Mammary epithelial cell (primary cell): ENCODE measurements at places on chromosomes 2 and 18. TPM values are rescaled to one million over a fixed set of nuclear protein-coding genes. Genes with fewer than 3 reads are reported as not detected.

The MTA3 gene
- 35.7 and 40.4 TPM in 2 replicates for total RNA-seq

The ABHD1 gene
- not detected in 2 replicates for total RNA-seq

The RBKS gene
- 3.8 TPM for total RNA-seq

The ITGA4 gene
- 12.8 and 24.9 TPM in 2 replicates for total RNA-seq

The STAM2 gene
- total RNA-seq = 27.3 TPM

The NT5DC4 gene
- 1.2 TPM for total RNA-seq

The SERPINB12 gene
- not detected for total RNA-seq

The GALNT5 gene
- total RNA-seq = 17.1 and 33.7 TPM in 2 replicates

The COL4A3 gene
- not detected for total RNA-seq

The TMEM178A gene
- total RNA-seq = 0.19 and 0.61 TPM in 2 replicates

The REG3A gene
- not detected for total RNA-seq

The NPHP1 gene
- 6.6 and 7.8 TPM in 2 replicates for total RNA-seq

The CCL20 gene
- total RNA-seq = 0.33 TPM

The COL5A2 gene
- 7.8 and 9.6 TPM in 2 replicates for total RNA-seq

The CLEC4F gene
- total RNA-seq = not detected in 2 replicates

The USP40 gene
- total RNA-seq = 36.0 TPM

The FZD7 gene
- 15.1 and 21.6 TPM in 2 replicates for total RNA-seq

The DSG2 gene
- 150 TPM for total RNA-seq

The SERPINB4 gene
- total RNA-seq = 1.5 TPM

The PCARE gene
- under 0.01 TPM for total RNA-seq

The SP5 gene
- not detected for total RNA-seq

The DNER gene
- 0.13 and 0.42 TPM in 2 replicates for total RNA-seq

The OR6B2 gene
- total RNA-seq = not detected

The GRP gene
- total RNA-seq = not detected

The ATP6V1C2 gene
- total RNA-seq = not detected in 2 replicates

The MAL gene
- total RNA-seq = not detected

The CAPN14 gene
- 0.17 TPM for total RNA-seq

The CASP8 gene
- total RNA-seq = 17.7 TPM

The MREG gene
- total RNA-seq = 20.7 TPM

The SLC66A3 gene
- total RNA-seq = 23.3 TPM

The GPR55 gene
- not detected in 2 replicates for total RNA-seq

The IL36G gene
- 0.27 and 1.9 TPM in 2 replicates for total RNA-seq

The ATOH8 gene
- total RNA-seq = not detected in 2 replicates

The CCDC74A gene
- total RNA-seq = 7.5 TPM
